ENCODE measurements at places on chromosomes 16 and 17.
A peak's percentile ranks its signal among the peaks of the same experiment; 100 is the strongest.

DNA sequence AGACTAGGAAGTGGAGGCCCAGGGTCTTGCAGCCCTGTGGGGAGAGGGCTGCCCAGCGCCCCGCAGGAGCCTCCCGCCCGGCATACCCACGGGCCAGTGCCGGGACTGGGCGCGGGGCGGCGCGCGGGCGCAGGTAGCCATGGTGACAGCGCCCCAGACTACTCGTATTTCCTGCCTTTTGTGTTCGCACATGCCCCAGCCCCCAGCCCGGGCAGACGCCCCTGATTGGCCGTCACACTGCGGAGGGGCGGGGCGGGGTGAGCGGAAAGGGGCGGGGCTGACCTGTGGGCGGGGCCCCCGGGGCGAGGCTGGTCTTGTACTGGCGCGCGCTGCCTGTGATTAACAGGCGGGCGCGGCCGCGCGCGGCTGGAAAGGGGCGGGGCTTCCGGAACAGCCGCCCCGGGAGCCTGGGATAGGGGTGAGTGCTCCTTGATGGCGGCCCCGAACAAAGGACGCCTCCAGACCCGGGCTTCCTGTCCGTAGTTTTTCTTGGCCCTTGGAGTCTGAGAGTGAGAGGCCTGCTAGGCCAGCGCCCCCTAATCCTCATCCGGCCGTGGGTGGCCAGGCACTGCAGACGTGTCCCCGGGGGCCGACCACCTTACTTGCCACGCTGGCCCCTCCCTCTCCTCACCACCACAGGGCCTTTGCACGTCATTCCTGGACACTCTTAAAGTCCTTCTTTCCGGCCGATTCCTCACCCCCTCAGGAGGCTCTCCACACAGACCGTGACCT is 71.0 kb downstream of the RAI1 start:
- DNase-seq = peak; percentile 93

- DNase-seq = no peak
Measured at GRCh38 chr17:71869841-71870545, 250.8 kb upstream of the SOX9 start.

DNA sequence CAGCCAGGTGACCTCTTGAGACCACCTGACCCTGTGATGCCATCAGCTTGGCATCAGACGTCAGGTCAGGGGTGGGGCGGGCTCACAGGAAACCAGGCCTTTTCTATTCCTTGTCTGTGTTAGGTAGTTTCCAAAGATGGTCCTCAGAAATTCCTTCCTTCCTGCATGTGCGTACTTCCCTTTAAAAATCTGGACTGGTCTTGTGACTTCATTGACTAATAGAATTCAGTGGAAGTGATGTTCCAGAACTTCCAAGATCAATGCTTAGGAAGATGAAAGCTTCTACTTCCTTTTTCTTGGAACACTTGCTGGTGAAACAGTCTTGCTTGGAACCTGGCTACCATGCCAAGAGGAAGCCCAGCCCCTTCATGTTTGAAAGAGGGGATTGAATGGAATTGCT is 10.0 kb upstream of the N4BP1 start:
- no peak for DNase-seq

DNA sequence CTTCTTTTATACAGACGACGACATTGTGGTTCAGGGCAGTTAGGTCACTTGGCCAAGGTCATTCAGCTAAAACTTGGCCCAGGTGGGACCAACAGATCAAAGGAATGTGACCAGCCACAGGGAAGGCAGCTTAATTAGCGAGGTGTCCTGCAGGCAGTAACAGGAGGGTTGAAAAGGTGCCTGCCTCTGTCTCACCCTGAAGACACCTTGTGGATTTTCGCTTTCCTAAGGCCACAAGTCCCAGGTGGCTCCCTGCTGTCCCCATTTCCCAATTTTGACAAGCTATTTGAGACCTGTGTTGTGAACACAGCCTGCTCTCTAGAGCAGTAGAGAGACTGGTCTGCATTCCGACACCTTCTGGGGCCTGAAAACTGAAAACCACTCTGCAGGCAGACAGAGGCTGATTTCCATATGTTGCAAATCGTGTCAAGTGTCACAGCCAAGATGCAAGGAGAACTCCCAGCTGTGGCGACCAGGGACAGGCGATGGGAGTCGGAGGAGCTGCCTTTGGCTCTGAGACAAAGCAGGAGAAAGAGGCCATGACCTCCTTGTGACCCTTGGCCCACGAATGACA is 593.1 kb upstream of the CDH5 start:
- DNase-seq = peak; percentile 9

DNA sequence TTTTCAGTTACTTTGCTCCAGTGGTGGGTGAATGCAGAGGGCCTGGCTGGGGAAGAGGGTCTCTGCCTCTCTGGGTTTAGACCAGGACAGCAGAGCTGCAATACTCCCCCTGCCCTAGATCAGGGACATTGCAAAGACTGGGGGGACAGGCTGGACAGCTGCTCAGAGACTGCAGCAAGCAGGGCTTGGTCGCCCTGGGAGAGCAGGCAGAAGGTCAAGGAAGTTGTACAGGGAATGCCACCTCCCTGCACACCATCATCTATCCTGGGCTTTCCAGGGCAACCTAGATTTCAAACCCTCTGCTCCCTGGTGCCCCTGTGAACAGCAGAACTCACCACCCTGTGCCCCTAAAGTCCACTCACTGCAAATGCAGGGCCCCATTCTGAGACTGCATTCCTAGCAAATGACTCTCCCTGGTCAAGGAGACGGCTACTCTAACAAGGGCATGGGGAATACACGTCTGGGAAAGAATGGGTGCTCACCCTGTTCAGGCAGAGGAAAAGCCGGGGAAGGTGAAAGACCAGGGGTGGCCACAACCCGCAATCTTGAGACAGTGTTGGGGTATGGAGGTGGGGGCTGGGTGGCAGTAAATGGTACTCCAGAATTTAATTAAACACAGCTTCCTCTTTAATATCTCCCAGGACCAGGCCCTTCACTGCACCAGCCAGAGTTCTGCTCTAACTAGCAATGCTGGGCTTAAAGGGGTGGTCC is 1.0 kb downstream of the KIFC3 start:
- DNase-seq = no peak

GRCh38 chr16:11141409-11142260 is 114.4 kb downstream of the SOCS1 start:
- DNase-seq = no peak

DNA sequence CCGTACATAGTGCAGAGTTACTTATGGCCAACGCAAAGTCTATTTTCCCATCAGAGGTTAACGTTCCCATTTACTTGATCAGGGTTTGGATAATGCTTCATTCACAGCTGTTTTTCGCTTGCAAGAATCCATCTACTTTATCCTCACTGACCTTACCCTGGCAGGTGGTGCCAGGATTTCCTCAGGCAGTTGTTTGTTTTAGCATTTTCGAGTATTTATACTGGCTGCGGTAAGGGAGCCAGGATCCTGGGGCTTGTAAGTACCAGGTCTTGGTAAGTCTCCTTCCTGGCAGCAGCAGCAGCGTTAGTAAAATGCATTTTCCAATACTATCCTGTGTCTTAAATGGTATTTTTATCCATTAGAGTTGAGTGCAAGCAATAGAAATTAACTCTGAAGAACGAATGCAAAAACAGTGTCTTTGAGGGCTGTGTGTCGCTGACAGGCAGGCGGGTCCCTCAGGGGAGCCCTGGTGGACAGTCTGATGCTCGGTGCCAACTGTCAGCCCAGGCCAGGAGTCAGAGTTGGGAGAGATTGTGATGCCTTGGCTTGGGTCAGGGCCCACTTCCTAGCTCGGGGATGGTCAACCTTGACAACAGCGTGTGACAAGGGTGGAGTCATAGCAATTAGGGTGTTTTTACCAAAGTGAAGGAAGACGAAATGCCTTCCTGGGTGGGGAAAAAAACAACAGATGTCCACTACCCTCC is 92.4 kb upstream of the HSBP1 start:
- no peak for DNase-seq

GRCh38 chr16:72371307-72372086 is 199.5 kb upstream of the PMFBP1 start:
- no peak for DNase-seq

GRCh38 chr16:53559270-53559951 is 56.4 kb upstream of the AKTIP start:
- no peak for DNase-seq

DNA sequence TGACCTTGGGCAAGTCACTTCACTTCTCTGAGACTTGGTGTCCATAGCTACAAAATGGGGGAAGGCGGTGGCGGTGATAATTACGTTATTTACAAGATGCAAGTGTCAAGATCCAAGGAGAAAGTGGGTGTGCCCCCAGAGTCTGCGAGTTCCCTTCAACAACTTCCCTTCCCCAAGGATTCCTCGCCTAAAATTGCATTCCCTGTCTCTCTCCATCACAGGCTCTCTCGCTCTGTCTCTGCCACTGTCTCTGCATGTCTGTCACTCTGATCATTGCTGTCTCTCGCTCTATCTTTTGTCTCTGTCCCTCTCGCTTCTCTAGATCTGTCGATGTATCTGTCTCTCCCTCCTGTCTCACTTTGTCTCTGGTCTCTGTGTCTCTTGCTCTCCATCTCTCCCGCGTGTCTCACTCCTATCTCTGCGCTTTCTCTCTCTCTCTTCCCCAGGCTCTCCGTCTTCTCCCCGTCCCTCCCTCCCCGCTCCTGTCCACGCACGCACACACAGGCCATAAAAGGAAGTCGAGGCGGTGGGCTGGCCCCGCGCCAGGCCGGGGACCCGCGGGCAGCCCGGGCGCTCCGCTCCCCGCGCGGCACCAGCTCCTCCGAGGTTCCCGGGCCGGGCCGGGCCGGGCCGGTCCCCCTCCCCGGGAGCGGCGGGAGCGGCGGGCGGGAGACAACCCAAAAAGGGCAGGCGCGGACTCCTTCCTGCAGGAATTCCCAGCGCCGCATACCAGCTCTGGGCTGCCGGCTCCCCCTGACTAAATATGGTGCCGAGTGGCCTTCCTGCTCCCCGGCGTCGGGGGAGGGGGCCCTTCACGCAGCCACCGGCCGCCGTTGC is 1.1 kb upstream of the MYH11 start:
- DNase-seq = peak; percentile 3

- no peak for DNase-seq
Measured at GRCh38 chr16:2954656-2955381, 9.3 kb upstream of the KREMEN2 start.

DNA sequence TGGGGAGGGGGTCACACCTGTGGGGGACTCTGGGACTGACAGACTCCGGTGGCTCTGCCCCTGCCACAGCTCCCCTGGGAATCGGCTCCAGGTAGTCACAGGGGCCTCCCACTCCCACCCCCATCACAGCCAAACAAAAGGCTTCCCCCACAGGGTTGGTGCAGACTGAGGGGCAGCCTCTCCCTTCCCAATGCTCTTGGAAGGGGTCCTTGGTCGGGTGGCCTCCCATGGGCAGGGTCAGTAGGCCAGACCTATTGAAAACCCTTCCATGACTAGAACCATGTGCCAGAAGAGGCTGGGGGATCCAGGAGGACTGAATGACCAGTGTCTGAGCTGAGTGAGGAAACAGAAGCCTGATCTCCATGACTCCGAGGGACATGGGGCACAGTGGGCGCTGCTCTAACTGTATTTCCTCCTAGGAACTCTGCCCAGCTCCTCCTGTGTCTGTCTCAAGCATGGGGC is 28.6 kb downstream of the TK2 start:
- no peak for DNase-seq

- no peak for DNase-seq
Measured at GRCh38 chr16:75027520-75028300, 28.9 kb downstream of the ZNRF1 start.

- no peak for DNase-seq
Measured at GRCh38 chr17:61442136-61442775, 10.0 kb upstream of the TBX4 start.

GRCh38 chr17:9576521-9577372 is at the start of gene CFAP52:
Gene CFAP52 (plus strand): TSS chr17:9576642. CDS start chr17:9576696, 54 bp downstream.
- peak; percentile 77 for DNase-seq

DNA sequence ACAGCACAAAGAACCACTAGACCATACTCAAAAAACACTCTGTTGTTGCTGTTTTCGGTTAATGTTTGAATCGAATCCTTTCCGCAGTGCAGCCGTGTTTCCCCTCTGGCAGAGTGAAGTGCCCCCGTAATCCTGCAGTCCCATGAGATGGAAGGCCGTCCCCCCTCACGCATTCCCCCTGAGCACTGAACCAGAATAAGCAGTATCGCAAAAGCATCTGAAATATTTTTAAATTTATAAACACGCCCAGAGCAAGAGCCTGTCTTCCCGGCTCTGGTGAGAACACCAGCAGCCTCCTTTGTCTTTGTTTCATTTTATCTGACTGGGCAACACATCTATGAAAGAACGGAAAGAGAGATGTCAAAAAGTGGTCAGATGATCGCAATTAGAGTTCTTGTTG is 121.0 kb upstream of the ADAMTS18 start:
- no peak for DNase-seq

DNA sequence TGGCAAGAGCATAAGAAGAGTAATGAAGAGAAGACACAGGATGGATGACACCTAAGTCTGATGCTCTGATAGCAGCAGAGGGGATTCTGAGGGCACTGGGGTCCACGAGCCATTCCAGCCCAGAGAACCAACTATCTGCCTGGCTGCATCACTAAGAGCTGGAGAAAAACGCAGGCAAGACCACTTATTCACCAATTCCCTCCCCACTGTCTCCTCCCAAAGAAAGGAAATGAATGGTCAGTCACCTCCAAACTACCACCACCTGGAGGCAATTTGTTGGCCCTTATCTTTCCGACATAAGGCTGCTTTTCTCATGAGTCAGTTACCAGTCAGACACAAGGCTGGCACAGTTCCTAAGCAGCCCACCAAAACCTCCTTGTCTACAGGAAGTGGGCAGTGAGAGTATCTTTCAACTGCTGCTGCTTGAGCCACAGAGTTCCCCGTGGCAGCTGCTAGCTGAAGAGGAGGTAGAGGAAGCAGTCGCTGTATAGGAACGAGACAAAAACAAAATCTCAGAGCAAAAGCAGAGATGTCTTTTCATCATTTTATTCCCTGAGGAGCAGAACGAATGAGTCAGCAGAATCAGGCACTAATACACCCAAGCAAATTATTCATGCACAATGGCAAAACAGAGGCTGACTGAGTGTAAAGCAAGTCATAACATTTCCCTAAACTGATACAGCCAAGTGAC is 111.1 kb downstream of the SMG6 start:
- no peak for DNase-seq

DNA sequence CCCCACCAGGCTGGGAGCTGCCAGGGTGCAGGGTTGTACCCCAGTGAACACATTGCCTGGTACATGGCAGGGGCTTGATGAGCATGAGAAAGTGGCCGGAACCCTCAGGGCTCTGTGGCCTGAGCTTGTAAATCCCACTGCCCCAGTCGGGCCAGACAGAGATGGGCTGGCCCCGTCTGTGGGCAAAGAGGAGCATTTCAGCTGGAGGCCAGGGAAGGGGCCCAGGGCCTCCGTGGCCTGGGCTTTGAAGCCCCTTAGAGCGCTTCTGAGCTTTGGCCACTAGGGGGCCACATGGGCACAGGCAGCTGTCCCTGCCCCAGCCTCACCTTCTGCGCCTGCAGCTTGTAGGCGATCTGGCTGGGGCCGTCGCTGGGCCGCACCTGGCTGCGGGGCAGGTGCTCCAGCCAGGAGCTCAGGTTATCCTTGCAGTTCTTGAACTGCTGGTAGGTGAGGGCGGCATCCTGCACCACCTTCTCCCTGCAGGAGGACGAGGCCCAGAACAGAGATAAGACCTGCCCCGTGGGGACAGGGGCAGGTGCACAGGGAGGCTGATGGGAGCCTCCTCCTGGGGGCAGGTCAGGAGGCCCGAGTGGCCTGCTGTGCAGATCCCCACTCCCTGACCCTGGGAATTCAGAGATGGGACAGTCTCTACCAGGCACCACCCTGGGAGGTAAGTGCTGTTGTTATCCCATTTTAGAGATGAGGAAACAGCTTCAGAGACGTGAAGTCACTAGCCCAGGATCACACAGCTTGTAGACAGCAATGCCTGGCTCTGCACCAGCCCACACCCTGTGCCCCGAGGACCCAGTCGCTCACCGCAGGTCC is 12.8 kb downstream of the EVPL start:
- peak; percentile 77 for DNase-seq
